ENCODE measurements at places on chromosomes 13 and 19.

DNA sequence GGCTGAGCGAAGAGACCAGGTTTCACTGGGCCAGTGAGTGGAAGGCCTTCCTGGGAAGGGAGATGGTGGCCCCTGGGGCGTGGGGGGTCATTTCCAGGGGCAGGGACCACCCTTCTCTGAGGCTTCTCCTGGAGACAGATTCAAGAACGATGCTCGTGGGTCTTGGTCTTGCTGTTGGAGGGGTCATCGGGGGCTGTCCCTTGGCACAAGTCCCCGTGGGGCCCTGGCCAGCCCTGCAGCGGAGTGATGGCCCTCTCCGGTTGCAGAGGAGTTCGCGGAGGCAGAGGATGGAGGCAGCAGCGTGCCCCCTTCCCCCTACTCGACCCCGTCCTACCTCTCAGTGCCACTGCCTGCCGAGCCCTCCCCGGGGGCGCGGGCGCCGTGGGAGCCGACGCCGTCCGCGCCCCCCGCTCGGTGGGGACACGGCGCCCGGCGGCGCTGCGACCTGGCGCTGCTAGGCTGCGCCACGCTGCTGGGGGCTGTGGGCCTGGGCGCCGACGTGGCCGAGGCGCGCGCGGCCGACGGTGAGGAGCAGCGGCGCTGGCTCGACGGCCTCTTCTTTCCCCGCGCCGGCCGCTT is 4.8 kb downstream of the TTC9B start:
- no peak for DNase-seq

DNA sequence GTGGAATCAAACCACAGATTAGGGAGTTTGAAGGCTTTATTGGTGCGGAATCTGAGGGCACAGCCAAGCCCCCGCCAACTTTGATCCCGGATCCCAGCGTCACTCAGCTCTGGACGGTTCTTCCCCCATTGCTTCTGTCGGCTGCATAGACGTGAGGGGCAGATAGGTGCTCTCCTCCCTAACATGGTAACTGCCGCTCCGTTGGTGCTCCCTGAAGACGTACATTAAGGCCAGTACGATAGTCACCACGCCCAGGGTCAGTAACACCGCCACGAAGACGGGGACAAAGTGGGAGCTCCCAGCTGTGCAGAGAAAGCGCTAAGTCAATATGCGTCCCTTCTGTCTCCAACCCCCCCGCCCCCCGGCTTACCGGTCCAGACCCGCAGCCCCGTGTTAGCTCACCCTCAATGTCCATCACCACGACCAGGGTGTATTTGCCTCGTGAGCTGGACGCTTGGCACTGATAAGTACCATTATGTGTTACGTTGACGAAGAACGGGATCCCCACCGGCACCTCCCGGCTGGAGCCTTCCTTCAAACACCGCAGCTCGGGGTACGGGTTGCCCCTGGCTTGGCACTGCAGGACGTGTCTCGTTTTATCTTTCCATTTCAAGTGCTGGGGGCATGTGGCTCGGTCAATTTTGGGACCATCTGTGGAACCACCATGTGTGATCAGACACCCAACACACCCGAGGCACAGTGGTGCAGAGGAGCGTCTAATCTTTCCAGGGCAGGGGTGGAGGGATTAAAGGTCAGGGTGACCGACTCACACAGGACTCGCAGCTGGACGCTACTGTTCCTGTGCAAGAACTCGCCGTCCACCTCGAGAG is 644 bp upstream of the RAVER1 start:
- DNase-seq = no peak

- peak; percentile 26 for DNase-seq
Observed at GRCh38 chr13:73133531-73133930, 74.7 kb downstream of the KLF5 start.

DNA sequence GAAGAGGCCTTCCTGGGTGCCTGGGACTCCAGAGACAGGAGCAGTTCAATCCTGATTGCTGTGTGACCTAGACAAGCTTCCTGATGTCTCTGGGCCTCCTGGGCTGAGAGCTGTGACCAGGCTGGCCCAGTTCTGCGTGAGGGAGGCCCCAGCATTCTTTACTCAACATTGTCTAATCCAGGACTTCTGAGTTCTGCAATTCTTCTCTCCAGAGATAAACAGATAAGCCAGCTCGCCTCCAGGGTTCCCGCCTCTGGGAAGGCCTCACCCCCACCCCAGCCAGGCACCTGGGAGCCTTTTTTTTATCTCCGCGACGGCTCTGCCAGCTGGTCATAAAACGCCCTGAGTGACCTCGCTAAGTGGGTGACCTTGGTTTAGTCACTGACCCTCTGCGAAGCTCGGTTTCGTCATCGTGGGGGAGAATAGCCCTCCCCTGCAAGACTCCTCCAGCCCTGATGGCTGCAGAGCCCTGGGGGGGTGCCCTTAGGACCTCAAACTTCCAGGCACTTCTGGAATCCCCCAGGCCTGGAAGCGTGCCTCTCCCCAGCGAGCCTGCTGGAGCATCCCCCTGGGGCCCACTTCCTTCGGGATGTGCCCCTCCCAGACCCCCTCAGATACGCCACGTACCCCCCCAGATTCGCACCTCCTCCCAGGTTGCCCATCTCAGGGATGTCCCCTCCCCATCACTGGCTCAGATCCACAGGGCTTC is 1.9 kb downstream of the SULT2B1 start:
- DNase-seq = peak; percentile 78

DNA sequence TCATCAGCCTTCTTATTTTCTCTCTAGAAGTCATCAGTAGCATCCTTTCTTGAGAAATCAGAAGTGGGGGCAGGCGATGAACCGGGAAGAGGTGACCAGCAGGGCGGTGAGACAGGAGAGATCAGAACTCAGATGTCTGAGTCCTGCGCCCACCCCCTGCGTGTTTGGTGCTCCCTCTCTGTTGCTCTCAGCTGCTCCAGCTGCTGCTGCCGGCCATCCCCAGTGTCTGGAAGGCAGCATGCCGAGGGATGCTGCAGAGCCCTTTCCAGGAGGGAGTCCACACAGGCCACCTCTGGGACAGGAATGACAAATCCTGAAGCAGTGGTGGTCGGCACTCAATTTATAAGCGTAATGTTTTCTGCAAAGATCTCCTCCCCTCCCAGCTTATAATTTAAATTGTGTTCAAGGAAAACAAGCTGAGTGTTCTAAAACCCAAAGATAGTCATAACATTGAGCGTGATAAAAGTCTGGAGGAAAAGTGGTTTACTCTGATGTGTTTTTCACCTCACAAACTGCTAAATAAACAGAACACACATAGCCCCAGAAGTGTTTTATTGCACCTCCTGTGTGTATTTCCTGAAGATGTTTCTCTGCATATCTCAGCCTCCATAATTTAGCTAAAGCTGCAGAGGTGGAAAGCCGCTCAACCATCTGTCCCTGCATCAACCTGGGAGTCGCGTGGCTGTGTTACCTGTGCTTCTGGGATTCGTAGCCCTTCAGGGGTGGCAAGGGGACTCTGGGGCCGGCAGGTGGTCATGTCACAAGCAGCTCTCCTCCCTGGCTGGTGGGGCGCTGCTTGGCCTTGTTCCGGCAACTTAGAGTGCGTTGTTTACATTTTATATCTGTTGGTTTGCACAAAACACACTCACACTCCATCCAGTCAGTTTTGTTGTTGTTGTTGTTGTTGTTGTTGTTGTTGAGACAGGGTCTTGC is 191.2 kb downstream of the USP12 start:
- DNase-seq = no peak

DNA sequence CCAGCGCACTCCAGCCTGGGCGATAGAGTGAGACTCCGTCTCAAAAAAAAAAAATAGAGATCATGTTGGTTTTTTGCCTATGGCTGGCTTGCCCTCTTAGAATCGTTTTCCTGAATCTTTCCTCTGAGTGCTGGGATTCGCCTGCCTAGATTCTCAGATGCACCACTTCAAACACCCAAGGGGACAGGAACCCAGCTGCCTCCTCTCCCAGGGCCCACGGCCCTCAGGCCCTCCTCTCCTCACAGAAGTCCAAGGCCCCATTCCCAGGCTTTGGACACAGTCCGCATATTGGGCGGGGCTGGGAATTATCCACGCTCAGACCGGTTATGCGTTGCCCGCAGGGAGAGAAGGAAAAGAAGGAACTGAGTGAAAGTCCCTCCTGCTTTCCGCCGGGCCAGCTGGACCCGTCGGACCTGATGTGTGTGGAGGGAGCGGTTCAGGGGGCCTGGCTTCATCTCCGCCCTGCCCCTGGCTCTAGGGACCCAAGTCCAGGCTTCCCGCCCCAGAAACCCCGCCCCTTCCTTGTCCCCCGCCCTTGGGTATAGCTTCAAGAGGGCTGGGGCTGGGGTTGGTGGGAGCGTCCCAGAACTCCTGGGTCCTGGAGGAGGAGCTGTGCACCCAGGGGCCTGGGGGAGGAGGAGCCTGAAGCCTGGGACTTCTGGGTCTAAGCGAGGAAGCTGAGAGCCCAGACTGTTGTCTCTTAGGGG is 5.8 kb downstream of the PPFIA3 start:
- no peak for DNase-seq

DNA sequence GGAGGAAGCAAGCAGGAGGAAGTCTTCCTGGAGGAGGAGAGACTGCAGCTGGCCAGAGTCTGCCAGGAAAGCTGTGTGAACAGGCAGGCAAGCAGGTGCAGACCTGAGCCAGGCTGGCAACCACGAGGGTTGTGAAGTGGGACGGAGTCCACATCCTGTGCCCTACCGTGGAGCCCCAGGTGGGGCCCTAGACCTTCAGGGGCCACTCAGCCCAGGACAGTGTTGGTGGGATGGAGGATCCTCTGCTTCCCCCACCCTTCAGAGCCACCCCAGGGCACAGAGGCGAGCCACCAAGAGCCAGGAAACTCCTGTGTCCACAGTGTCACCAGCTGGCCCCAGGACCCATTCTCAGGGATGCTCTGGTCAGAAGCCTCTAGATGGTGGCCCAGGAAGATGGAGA is 8.4 kb upstream of the VSTM2B start:
- DNase-seq = no peak

- DNase-seq = peak; percentile 38
Observed at GRCh38 chr19:1767464-1767933, 14.2 kb downstream of the ONECUT3 start.

DNA sequence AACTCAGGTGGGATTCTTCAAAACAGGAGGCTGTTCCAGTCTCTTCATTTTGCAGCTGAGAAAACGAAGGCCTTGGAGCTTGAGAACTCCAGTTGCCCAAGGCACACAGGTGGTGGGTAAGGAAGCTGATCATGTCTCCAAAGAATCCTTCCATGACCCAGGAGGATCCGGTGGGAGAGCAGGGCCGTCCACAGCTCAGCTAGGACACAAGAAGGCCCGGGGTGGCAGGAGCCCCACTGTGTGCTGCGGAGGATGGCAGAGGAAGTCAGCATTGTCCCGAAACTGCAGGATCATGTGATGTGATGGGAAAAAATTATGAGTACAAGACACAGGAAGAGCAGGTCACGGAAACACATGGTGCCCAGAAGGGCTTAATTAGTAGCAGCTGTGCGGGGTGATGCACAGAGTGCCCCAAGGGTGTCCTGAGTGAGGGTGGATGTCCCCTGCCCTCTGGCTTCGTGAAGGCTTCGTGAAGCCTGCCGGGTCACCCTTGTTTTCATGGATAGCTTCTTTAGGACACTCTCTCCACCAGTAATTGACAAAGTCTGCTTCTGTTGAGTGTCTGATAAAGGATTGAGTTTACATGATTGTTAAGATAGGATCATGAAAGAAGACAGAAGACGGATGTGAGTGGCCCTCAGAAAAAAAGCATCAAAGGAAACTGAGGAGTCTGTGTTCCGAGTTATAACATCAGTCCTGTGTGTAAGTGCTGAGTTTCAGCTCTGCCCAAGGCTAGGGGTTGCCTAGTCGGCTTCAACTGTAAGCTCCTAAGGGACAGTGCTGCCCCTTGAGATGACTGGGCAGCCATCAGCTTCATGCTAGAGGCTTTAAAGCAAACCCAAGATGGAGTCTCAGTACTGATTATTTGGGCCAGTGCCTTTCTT is 33.8 kb upstream of the SACS start:
- no peak for DNase-seq

- no peak for DNase-seq
Observed at GRCh38 chr13:80196756-80197155, 144.2 kb downstream of the SPRY2 start.

DNA sequence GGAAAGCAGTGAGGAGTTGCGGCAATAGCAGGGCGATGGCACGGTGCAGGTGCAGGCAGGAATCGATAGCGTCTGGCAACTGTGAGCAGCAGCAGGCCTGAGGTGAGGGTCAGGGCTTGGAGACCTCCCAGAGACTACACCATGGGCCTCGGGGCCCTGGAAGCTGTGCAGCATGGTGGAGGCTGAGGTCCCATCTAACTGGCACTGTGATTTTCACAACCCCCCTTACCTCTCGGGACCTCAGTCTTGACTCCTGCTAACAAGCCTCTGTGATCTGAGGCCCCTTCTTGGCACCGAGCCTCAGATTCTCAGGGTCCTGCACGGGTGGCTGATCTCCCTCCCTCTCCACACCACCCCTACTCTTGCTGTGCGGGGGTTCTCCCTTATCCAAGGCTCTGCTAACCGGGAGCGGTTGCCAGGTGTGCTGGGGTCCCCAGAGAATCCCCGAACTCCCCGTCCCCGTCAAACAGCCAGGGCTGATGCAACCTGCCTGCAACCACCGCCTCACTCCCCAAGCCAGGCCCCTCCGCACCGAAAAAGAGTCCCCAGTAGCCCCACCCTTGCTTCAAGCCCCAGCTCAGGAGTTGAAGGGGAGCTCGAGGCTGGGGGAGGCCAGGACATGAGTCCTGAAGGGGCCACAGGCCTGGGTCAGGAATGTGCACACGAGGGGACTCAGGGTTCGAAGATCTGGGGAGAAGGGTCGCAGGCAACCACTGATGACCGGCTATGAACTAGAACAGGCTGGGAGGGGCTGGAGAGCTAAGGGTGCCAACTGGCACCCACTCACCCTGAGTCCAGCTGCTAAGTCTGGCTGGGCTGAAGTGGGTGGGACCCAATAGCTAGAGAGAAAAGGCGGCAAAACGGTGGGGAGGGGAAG is 4.8 kb upstream of the ATF5 start:
- DNase-seq = no peak

- peak; percentile 80 for DNase-seq
Observed at GRCh38 chr19:23991170-23991569, 76.5 kb downstream of the ZNF726 start.

GRCh38 chr19:6734096-6734696 is 3.2 kb downstream of the GPR108 start:
- no peak for DNase-seq

DNA sequence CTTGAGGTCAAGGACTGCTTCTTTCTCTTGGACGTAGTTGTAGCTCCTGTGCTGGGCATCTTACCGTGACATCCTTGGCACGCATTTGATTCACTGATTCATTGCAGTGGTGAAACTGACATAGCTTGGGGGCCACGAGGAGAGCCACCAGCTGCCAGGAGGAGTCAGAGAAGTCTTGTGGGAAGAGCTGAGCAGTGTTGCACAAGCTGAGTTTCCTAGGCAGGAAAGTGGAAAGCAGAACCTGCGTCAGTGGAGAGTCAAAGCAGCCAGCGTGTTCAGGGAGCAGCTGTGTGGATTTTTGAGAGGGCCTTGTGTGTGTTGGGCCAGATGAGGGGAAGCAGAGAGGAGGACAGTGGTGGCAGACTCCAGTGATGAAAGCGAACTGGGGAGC is 5.3 kb upstream of the GPR183 start:
- DNase-seq = peak; percentile 70

GRCh38 chr19:36973021-36973843 is 57.1 kb downstream of the ZNF568 start:
- DNase-seq = peak; percentile 89

GRCh38 chr13:95740979-95741320 is 64.0 kb downstream of the DNAJC3 start:
- DNase-seq = no peak

- DNase-seq = no peak
Observed at GRCh38 chr19:34676697-34677385, at the start of gene SCGB2B2. TSS of gene SCGB2B2 (minus strand) at chr19:34677159. CDS start at chr19:34594563, 82,596 bp downstream.

All from mucosa of gallbladder (tissue), 1 donor.